RWPE1 (cell line): ENCODE measurements at places on chromosomes 2 and 18.

GRCh38 chr2:97697252-97698235 lies 15.8 kb upstream of the ZAP70 start:
- peak; percentile 69 for DNase-seq

GRCh38 chr2:98882971-98883779 lies 52.9 kb downstream of the CRACDL start:
- no peak for DNase-seq

DNA sequence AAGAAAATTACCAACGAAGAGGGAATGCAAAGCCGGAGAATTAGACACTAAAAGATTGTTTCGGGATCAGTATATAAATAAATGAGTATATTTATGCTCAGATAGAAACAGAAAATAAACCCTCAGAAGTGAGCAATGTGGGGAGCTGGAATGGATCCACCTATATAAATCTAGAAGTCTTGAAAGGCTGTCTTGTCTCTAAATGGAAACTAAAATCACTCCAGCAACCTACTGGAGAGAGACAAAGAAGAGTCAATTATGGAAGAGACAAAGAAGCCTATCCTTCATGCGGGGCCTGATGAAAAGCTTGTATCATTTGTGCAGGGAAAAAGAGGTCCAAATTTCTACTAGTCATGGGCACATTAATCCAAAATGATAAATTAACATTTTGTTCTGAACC lies 158.1 kb downstream of the DNAH7 start:
- no peak for DNase-seq

DNA sequence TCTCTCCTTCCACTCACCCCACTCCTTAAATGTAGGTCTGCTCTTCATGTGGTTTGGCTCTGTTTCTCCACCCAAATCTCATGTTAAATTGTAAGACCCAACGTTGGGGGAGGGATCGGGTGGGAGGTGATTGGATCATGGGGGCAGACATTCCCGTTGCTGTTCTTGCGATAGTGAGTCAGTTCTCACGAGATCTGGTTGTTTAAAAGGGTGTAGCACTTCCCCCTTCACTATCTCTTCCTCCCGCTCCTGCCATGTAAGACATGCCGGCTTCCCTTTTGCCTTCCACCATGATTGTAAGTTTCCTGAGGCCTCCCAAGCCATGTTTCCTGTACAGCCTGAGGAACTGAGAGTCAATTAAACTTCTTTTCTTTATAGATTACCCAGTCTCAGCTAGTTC lies 1044.5 kb upstream of the POU3F3 start:
- no peak for DNase-seq

- DNase-seq: peak; percentile 52
Observed at GRCh38 chr2:7812231-7812995, 869.4 kb upstream of the ID2 start.

DNA sequence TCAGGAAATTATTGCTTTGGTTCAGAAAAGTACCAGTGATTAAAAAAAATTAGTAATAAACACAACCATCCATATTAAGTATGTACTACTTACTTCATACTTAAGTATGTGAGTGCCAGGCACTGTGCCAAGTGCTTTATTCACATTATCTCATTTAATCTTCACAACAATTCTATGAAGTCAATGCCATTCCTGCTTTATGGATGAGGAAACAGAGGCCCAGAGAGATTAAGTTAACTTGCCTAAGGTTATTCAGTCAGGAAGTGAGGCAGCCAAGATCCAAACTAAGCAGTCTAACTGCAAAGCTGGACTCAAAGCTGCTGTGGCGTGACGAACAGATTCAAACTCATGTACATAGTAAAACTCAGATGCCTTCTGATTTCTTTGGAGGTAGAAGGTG lies 22.3 kb downstream of the DTNB start:
- no peak for DNase-seq

DNA sequence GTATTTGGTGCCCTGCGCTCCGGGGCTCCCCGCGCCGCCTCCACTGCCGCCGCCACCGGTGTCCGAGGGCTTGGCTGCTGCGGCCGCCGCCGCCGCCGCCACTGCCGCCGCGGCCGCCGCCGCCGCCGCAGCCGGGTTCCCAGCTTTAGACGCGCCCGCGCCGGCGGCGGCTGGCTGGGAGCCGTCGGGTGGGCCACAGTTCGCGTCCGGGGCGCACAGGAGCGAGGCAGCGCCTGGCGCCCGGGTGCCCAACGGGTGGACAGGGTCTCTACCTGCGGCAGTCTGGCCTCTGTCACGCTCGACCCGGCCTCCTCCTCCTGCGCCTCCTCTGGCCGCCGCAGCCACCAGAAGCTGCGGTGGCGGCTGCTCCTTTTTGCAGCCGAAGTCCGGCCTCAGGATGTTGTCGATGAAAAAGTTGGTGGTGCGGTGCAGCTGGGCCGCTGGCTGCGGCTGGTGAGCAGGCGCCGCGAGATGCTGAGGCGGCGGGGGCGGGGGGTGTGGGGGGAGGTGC lies 951 bp downstream of the EN1 start:
- DNase-seq: no peak

DNA sequence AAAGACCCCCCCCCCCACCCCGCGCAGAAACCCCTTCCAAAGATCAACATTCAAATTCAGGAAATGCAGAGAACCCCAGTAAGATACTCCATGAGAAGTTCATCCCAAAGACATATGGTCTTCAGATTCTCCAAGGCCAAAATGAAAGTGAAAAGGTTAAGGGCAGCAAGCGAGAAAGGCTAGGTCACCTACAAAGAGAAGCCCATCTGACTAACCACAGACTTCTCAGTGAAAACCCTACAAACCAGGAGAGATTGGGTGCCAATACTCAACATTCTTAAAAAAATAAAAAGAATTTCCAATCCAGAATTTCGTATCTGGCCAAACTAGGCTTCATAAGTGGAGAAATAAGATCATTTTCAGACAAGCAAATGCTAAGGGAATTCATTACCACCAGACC lies 175.2 kb downstream of the RND3 start:
- no peak for DNase-seq

DNA sequence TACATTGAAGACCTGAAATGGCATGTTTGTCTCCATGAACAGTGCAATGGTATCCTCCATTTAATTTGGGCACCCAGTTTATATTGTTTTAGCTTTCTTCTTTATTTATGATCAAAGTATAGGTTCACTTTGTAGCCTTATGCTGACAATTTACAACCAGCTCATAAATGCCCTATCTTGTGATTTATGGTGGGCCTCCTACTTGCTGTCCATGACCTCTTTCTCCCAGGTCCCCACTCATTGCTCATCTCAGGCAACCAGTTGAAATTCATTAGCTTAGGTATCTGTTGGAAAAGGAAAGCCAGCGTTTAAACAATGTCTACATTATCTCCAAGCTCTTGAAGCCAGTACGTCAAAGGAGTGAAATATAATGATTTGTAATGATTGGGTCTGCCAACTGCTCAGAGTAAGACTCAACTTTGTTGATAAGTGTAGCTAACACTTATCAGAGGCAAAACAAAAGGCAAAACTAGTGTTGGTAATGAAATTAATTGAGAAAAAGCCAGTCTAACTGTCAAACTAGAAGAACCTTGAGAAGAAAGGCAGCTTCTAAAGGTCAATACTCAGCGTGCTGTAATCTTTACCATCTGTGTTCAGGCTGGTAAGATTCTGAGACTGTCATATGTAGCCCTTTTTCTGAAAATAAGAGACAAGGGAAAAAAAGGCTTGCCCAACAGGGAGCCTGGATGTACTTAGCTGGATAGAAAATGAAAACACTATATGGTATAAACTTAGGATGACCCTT lies 695.9 kb downstream of the EPHA4 start:
- DNase-seq: no peak

DNA sequence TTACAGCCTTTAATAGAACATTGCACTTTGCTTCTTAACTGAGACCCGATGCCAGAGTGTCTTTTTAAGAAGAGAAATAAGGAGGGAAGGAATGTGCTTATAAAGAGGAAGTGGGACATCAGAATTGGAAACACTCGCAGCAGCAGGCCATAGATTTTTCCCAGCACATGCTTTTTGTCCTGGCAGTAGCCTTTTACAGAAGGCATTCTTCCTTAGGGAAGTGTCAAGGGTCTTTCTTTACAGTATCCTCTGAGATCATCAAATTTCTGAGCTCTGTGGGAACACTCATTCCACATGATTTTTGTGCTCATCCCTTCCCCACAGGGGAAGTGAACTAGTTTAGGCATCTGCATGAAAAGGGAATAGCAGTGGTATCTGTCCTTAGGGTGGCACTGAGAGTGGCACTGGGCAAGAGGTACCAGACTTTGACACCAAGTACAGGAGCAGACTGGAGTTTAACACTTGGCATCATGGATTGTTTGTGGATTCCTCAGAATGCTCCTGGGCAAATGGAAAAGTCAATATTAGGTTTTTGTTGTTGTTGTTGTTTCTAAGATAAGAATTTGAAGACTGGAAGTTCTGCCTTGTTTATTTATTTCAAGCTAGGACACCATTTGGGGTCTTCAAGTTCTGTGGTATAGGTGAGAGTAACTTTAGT lies 4.1 kb downstream of the MYO1B start:
- DNase-seq: no peak
